ENCODE measurements at places on chromosomes 1 and 21.

- no peak for DNase-seq
These were observed 33.7 kb upstream of the IFI44L start for GRCh38 chr1:78586572-78586971.

GRCh38 chr1:32345289-32345827 is 9.3 kb upstream of the MARCKSL1 start:
- DNase-seq: no peak

GRCh38 chr1:207977876-207978275 is 67.0 kb upstream of the CD34 start:
- DNase-seq: no peak

- no peak for DNase-seq
These were observed 10.6 kb upstream of the SYT14 start for GRCh38 chr1:209927466-209927865.

- DNase-seq: no peak
These were observed 6.9 kb upstream of the PTGFRN start for GRCh38 chr1:116902723-116903383.

GRCh38 chr1:203186091-203186445 is 436 bp downstream of the CHI3L1 start:
- DNase-seq: peak; percentile 57

DNA sequence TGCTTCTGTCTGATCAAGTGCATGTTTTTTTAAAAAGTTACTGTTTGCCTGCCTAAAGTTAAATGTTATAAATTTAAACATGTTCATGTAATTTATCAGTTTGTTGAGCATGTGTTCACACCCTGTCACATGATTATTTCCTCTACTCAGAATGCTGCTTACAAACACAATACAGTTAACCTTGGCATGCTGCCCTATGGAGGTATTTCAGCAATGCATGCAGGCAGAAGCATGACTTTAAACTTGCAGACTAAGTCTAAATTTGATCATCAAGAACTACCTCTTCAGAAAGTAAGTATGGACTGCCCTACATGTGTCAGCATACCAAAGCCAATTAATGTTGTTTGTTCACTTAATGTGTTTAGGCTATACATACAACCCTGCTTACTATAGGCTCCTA is 161.6 kb downstream of the LRRC40 start:
- no peak for DNase-seq

- no peak for DNase-seq
These were observed 13.4 kb upstream of the PKP1 start for GRCh38 chr1:201269900-201270410.

DNA sequence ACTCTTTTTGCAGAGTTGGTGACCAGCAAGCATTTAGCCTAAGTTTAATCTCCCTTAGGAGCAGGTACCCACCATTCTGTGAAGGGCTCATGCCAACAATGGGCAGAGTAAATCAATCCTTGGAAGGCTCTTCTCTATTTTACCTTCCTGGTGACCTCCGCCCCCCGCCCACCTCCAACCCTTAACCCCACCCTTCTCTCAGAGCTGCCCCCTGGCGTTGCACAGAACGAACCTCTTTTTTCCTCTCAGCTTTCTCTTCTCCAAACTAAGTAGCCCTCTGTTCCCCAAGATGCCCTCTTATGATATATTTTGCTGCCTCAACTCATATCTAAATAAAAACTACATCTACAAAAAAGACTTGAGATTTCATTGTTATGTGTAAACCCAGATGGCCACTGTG is 186.8 kb downstream of the SEC16B start:
- DNase-seq: no peak

GRCh38 chr1:76140227-76140626 is 65.7 kb downstream of the ST6GALNAC3 start:
- no peak for DNase-seq

DNA sequence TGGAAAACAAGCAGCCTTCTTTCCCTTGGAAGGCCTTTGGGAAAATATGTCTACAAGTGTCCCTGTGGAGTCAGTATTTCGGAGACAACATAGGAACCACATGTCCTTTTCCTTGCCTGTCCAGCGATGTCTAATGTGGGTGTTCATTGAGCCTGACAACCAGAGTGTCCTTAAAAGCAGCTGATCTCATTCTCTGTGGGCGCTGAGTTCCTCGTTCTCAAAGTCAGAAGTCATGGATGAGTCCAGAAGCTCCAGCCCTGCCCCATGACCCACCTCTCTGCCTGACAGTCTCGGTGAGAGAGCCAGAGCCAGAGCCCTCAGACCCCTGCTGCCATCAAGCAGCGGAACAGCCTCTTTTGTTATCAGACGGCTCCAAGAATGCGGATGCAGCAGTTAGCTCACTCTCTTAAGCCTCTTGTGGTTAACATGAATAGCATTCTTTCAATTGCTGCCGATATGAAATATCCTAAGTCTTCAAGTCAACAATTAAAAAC is 329.2 kb downstream of the TGFB2 start:
- peak; percentile 63 for DNase-seq
